ENCODE measurements at places on chromosomes 4 and X. TPM values are rescaled to one million over a fixed set of nuclear protein-coding genes. Genes with fewer than 3 reads are reported as not detected.

ITGB1BP2 gene
- 6.8 TPM for total RNA-seq

TRPC5OS gene
- not detected for total RNA-seq

CDX4 gene
- total RNA-seq, result 0.18 TPM

- H3K27ac ChIP-seq, result no peak overlapping the region
- H3K4me3 ChIP-seq, result no peak overlapping the region
- no peaks in the 10 kb centered on the region for H3K27me3 ChIP-seq
Measured at GRCh38 chrX:119004920-119005524, 30.6 kb downstream of the LONRF3 start.

DNA sequence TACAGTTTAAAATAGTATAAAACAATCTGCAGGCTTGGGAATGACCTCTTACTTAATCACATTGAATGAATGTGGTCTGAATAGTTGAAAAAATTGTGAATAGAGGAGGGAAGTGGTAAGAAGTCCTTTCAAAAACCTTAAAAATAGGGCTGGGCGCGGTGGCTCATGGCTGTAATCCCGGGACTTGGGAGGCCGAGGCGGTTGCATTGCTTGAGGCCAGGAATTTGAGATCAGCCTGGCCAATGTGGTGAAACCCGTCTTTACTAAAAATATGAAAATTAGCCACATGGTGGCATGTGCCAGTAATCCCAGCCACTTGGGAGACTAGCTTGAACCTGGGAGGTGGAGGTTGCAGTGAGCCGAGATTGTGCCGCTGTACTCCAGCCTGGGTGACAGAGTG is 36.5 kb downstream of the HERC3 start:
- no peak for DNase-seq
- no peaks in the 10 kb centered on the region for H3K36me3 ChIP-seq
- no peaks in the 10 kb centered on the region for H3K27me3 ChIP-seq
- H3K27ac ChIP-seq, result no peak overlapping the region
- H3K4me3 ChIP-seq, result no peak overlapping the region

ARHGEF38 gene
- 0.51 TPM for total RNA-seq

- H3K4me1 ChIP-seq, result no peaks in the 10 kb centered on the region
- no peak overlapping the region for H3K27ac ChIP-seq
- peaks cover 17% of the 10 kb centered on the region for H3K27me3 ChIP-seq
- no peak overlapping the region for H3K4me3 ChIP-seq
- H3K36me3 ChIP-seq, result no peaks in the 10 kb centered on the region
- DNase-seq, result peak; percentile 63
Measured at GRCh38 chr4:73864365-73864764, 4.8 kb upstream of the CXCL1 start.

IL3RA gene
- not detected for total RNA-seq

ASB12 gene
- 0.40 TPM for total RNA-seq

DNA sequence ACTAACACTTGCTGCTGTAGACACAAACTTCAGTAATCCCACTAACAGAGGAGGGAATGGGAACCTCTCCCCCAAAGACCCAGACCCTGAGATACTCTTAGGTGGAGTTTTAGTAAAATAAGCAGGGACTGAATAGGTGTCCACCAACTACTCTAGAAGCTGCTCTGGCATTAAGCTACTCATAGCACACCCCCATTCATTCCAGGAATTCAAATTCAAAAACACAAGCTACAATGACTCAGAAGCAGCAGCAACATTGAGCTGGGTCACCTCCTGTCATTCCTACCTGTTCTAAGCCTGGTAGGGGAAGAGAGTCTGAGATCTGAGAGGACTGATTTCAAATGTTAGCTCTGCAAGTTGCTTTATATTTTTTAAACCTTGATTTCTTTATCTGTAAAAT is 135.4 kb upstream of the FRMPD4 start:
- H3K4me1 ChIP-seq, result no peaks in the 10 kb centered on the region
- no peak overlapping the region for H3K27ac ChIP-seq
- H3K36me3 ChIP-seq, result no peaks in the 10 kb centered on the region
- no peak for DNase-seq
- no peak overlapping the region for H3K4me3 ChIP-seq
- H3K27me3 ChIP-seq, result no peaks in the 10 kb centered on the region

- H3K36me3 ChIP-seq, result no peaks in the 10 kb centered on the region
- H3K27ac ChIP-seq, result no peak overlapping the region
- no peak overlapping the region for H3K4me3 ChIP-seq
- no peaks in the 10 kb centered on the region for H3K4me1 ChIP-seq
- H3K27me3 ChIP-seq, result peaks cover 10% of the 10 kb centered on the region
Measured at GRCh38 chr4:68905939-68906779, 45.4 kb downstream of the UGT2A3 start.
